ENCODE measurements at places on chromosomes 7 and 10.

- no peak for DNase-seq
Observed at GRCh38 chr7:36563706-36564327, 160.5 kb downstream of the AOAH start.

GRCh38 chr7:45978731-45979211 lies 57.7 kb upstream of the IGFBP3 start:
- DNase-seq = peak; percentile 18

- no peak for DNase-seq
Observed at GRCh38 chr7:139783647-139784385, 6.0 kb upstream of the HIPK2 start.

- peak; percentile 85 for DNase-seq
Observed at GRCh38 chr7:124784879-124785818, 19.6 kb upstream of the GPR37 start.

DNA sequence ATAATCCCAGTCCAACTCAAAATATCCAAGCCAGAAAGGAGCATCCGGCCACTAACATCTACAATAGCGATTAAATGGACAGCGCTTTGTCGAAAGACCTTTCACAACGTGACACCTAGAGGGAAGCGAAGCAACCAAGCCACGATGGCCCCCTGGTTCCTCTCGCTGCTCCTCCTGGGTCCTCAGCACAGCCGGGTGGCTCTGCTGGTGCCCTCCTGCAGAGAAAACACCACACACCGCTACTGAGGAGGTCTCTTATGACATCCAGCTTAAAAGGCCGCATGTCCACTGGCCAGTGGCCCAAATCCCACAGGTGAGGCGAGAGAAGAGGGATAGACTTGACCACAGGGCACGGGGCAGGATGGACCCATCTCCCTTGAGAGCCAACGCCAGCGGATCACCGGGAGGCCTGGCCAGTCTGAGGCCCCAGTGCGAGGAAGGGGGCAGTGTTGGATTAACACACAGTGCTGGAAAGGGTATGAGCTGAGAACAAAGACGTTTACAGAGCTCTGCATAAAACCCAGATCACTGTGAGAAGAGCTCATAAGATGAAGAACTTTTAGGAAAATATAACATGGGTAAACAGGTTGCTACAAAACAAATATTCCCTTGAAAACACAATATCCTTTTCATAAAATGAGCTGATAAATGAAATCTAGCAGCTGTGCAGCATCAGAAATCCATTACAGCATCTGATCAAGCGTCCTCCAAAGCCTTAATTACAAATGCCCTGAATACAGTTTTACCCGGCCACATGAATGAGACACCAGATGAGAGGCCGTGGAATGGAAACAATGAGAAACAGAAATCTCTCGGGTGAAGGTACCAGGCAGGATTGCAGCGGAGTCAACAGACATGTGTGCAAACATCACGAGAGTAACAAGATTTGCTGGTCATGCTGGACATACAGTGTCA lies 236.7 kb downstream of the DIP2C start:
- no peak for DNase-seq

DNA sequence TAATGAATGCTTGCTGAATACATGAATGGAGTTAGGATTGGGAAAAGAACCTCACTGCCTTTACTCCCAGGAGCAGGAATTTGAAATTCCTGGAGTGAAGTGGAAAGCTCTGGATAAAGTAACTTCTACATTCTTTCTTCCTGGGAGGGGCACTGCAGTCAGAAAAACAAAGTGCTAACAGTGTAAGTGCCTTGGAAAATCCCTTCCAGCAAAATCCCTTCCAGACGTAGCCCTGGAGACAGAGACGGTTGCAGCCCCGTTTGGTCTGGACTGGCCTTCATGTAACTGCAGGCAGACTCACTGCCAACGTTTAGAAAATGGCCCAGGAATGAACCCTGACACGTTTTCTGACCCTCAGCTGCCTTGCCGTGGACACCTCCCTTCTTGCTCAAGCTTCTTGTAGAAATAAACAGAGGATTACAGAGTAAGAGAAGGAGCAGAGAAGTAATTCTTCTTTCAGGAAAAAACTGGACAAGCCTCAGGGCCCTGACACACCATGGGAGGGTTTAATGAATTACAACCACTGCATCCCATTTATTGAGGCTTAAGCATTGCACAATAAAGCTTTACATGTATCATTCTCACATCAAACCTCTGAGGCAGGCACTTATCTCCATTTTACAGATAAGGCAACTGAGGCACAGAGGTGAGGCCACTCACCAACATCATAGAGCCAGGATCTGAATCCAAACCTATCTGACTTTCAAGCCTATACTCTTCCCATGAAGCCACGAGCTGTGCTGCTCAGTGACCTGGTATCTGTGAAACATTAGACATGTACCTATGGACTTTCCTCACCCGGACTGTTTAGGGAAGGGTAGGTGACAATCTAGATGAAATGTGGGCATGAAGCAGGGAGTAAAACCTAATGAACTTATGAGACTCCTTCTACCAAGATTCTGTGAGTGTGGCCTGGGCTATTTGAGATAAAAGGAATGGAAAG lies 7.8 kb downstream of the ITPRIP start:
- peak; percentile 89 for DNase-seq

- peak; percentile 34 for DNase-seq
Observed at GRCh38 chr10:114485696-114486400, 81.5 kb upstream of the AFAP1L2 start.

DNA sequence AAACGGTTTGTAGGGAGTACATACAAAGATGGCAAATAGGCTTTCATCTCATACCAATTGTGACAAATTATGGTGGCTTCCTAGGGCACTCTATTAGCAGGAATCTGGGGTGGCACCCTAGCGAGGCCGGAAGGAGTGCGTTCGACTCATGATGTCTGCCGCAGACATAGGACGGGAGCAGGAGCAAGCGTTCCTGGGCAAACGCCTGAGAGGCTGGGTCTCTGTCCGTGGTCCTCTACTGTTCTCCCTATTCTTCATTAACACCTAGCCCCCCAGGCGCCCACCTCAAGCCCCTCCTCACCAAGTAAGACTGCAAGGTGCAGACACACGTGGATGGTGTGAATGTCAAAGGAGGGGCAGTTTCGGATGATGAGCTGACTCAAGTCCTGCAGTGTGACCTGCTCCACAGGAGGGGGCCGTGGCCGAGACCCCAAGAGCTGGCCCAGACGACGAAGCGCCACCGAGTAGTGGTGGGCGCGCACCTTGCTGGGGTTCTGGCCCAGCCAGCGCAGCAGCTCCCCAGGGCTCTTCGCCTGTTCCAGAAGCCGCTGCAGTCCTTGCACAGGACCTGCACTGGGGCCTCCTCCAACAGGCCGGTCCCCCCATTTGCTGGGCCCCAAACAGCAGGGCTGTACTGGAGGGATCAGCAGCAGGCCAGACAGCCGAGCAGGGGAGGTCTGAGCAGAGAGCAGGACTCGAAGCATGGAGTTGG lies 1.3 kb downstream of the FASTK start:
- DNase-seq = no peak

DNA sequence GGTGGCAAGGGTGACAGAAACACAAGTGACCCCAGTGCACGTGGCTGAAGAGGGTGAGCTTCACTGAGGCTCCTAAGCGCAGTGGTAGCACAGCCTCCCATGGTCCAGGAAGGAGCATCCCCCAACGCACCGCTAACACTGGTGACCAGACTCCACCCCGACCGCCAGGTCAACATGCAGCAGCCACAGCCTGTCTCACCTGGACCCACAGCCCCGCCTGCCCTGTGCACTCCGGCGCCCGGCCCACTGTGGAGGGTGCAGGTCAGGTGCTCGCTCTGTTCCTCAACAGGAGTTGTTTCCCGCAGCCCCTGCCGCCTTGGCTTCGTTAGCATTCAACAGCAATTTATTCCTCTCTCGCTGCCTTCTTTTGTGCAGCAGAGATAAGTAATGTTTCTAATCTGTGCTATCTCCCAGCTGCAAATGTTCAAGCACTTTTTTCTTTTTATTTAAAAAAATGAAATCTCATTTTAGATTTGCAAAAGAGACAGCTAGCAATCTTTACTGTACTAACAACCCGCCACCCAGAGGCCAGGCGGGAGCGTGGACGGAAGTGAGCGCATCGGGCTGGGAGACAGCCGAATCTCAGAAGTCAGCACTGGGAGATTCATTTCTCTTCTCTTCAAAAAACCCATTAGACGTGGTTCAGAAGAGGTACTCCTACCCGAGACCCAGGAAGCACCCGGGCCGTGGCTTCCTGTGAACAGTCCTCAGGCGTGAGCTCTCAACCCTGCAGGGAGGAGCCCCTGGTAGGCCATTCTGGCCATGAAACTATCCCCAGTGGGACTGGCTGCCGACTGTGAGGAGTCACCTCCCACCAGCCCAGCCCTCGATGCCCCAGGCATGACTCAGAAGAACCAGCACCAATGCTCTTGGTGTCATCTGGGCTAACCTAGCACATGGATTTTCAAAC lies 133.4 kb downstream of the MAD1L1 start:
- DNase-seq = no peak

- peak; percentile 62 for DNase-seq
Observed at GRCh38 chr10:10967581-10968256, 50.0 kb upstream of the CELF2 start.

- no peak for DNase-seq
Observed at GRCh38 chr10:28632584-28632945, 44.8 kb upstream of the BAMBI start.

- no peak for DNase-seq
Observed at GRCh38 chr7:77208416-77208815, 8.8 kb upstream of the FGL2 start.

GRCh38 chr10:123970927-123971286 lies 79.3 kb upstream of the CPXM2 start:
- DNase-seq = no peak

GRCh38 chr7:2417981-2418481 lies 14.6 kb downstream of the CHST12 start:
- no peak for DNase-seq

DNA sequence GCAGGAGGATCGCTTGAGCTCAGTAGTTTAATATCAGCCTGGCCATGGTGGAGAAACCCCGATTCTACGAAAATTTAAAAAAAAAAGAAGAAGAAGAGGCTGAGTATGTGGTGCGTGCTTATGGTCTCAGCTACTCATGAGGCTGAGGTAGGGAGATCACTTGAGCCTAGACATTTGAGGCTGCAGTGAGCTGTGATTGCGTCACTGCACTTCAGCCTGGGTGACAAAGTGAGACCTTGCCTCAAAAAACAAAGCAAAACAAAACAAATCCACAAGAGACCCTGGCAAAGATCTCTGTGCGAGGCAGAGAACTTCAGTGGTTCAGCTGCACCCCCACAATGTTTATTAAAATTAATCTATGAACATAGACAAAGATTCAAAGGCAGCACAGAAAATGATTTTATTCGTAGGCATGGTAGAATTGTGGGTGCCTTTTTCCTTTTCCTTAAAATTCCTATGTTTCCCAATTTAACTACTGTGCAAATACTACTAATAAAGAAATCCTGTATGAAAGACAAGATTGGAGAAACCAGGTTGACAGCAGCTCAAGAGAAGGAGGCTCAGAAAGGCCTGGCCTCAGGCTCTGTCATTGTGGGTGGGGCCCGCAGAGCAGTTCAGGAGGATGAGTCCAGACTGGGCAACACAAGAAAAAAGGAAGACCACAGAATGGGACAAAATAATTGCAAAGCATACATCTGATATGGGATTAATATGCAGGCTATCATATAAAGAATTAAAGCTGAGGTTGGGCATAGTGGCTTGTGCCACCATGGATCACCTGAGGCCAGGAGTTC lies 24.5 kb upstream of the PURB start:
- DNase-seq = no peak

GRCh38 chr7:45982132-45982531 lies 61.1 kb upstream of the IGFBP3 start:
- no peak for DNase-seq

DNA sequence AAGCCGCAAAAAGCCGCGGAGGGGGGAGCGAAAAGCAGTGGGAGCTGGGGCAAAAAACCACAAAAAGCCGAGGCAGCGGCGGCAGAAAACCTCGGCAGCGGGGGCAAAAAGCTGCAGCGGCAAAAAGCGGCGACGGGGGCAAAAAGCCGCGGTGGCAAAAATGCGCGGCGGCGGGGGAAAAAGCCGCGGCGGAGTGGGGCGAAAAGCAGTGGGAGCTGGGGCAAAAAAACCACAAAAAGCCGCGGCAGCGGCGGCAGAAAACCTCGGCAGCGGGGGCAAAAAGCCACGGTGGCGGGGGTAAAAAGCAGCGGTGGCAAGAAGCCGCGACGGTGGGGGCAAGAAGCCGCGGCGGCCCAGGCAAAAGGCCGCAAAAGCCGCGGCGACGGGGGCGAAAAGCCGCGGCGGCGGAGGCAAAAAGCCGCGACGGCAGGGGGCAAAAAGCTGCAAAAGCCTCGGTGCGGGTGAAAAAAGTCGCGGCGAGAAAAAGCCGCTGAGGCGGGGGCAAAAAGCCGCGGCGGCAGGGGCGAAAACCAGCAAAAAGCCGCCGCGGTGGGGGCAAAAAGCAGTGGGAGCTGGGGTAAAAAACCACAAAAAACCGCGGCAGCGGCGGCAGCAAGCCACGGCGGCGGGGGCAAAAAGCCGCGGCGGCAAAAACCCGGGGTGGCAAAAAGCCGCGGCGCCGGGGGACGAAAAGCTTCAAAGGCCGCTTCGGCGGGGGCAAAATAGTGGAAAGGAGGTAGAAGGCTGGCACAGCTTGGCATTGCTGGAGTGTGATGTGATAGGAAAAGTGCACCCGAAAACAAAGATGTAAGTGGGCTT lies 135.9 kb downstream of the ZNF92 start:
- DNase-seq = no peak

DNA sequence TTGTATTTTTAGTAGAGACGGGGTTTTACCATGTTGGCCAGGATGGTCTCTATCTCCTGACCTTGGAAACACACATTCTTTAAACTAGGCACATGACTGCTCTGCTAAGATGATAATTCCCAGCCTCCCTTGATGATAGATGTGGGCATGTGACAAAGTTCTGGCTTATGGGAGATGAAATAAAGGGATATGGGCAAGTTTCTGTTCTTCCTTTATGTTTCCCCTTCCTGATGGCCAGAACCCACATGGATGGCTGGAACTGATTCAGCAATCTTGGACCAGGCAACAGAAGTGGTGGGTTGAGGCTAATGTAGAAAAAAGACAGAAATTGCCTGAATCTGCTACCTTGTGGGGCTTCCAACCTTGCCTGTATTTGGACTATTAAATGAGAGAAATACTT lies 60.7 kb upstream of the NRP1 start:
- no peak for DNase-seq

DNA sequence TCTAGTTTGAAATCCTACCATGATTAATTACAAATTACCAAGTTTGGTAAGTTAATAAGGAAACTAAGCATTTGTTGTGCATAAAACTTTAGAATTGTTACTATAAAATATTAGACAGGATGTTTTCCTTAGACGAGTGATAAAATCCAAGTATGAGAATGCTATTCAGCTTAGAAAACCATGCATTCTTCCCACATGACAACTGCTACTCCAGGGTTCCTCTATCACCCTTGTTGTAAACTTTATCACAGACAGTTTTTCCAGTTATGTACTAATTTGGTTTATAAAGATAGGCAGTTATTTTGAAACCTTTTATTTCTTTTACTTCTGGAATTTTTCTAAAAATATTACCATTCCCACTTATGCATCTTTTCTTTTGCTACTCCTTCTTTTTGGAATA lies 52.0 kb downstream of the SIRT1 start:
- no peak for DNase-seq

DNA sequence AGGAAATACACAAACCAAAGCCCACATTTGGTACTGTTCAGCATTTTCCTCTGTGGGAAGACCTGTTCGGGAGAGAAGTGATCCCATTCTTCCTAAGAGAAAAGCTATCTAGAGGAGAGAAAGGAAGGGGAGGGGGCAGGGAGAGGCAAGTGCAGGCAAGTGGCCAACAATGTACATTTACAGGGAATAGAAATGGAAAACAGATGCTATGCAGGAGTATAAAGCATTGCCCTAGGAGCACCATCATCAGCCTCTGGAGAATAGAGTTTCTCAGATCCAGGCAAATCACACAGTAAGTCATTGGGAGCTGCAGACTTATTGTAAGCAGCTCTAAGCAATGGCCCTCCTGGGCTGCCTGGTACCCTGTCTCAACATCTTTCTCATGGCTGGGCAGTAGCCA lies 424.4 kb upstream of the AUTS2 start:
- peak; percentile 35 for DNase-seq

Data from tongue (tissue), 3 donors.